C1 segment of cervical spinal cord (tissue), 14 donors: ENCODE measurements at places on chromosomes 5 and 9.

DNA sequence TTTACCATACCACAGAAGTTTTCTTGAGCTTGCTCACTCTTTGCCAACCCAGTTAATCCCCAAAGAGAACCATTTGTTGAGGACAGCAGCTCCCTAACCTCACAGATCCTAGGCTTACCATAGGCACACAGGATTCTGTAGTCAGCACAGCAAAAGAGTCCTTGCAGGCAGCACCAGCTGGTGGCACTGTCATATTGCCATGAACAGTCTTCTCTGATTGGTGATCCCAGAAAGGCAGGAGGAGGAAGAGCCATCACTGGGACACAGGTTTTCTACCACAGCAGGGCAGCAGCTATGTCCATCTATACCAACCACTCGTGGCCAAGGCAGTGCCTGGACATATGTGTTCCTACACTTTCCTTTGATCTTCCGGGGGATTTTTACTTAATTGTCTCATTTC, 297.1 kb upstream of the CD180 start:
- peak; percentile 26 for DNase-seq

GRCh38 chr5:76495870-76496269, 92.8 kb downstream of the IQGAP2 start:
- no peak for DNase-seq

GRCh38 chr9:137784046-137784445, 93.5 kb upstream of the CACNA1B start:
- DNase-seq, result no peak

DNA sequence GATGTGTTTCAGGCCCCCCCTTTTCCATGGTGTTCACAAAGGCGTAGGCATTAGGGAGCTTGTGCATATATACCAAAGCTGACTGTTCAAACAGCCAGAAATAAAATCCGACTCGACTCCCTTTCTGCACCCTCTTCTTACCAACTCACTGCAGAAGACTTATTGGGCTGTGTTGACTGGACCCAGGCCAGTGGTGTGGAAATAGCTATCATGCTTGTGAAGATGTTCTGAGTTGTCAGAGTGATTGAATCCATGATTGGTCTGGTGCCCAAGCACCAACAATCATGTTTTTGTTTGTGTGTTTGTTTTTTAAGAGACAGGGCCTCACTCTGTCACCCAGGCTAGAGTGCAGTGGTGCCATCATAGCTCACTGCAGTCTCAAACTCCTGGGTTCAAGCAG, 21.6 kb downstream of the TJP2 start:
- DNase-seq, result peak; percentile 45

DNA sequence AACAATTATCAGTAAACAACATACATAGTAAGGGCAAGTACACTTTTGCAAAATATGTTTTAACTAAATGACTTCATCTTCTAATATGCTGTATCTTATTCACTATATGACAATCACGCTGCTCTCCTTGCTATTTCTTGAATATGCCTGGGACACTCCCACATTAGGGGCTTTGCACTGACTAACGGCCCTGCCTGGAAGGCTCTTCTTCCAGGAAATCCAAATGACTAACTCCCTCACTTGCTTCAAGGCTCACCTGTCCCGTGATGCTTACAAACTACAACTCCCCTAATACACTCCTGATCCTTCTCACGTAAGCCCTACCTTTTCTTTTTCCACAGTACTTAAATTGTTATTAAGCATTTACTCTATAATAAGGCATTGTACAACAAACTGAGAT, 10.6 kb downstream of the ERP44 start:
- no peak for DNase-seq

DNA sequence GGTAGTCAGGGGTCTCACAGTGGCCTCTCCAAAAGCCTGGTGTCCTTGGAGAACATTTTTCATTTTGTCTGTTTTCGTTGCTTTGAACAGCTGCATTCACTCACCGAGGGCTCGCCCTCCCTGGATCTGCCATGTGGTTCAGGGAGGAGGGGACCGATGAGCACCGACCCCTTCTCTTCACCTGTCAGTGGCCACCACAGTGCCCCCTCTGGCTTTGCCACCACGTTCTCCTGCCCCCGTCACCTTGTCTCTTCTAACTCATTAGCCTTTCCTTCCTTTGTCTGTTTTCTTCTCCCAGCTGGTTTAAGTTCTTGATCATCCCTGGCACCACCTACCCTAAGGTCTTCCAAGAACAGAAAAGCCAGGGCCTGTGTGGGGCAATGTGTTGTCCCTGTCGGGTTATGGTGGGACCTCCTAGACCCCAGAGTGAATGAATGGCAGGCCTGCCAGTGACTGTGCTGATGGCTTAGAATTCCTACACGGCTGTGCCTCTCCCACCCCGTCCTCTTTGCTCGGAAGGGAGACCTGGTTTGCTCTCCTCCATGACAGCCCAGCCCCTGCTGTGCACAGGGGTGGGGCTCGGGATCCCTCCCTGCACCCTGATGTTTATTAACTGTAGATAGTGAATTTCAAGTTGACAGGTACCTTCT, 90.0 kb downstream of the ANKRD33B start:
- no peak for DNase-seq

- DNase-seq, result no peak
Observed at GRCh38 chr5:132905938-132906337, 32.5 kb downstream of the LEAP2 start.

DNA sequence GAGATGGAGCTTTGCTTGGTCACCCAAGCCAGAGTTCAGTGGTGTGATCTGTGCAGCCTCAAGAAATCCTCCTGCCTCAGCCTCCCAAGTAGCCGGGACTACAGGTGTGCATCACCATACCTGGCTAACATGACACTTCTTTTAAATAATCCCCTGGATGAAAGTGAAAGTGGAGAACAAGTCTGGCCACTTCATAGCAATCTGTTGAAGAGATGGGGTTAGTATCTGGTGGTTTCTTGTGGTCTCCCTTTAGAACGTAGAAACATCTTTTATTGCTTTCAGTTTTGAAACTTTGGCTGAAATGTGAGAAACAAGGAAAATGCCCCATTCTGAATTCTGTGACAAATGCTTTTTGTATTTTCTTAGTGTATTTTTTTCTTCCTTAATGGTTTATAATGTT, 452.5 kb upstream of the RIOK2 start:
- DNase-seq, result no peak

DNA sequence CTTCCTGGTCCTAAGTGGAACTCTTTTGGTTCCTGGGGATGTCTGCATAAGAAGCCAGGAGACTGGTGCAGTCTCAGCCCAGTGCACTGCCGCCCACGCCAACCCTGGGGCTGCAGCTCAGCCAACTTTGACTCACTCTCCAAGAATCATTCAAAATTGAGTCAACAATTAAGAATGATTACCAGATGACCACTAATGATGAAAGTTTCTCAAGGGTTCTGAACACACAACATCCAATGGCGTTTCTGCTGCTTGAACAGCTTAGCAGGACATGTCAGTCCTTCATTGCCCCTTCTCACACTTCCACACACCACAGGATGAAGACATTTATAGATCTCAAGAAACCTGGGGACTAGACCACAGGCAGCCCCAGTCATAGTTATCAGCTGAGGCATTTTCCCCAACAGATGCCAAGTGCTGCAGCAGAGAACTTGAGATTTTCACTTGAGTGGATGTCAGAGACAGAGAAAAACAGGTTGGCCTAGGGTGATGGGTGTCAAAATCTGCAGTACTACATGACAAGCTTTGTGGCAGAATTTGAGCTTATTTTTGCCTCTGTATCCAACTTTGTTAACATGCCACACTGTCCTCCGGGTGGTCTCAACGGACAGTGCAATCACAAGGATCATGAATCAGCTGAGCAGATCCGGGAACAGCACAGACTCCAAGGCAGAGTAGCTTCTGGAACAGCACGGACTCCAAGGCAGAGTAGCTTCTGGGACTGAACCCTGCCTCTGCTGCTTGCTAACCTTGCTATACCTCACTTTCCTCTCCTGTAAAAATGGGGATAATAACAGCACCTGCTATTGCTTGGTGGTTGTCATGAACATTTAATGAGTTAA, 356.1 kb downstream of the SPOCK1 start:
- DNase-seq, result peak; percentile 68

- no peak for DNase-seq
Observed at GRCh38 chr5:149561848-149562247, 10.6 kb upstream of the CSNK1A1 start.

- DNase-seq, result no peak
Observed at GRCh38 chr9:100150214-100150613, 51.2 kb downstream of the INVS start.

DNA sequence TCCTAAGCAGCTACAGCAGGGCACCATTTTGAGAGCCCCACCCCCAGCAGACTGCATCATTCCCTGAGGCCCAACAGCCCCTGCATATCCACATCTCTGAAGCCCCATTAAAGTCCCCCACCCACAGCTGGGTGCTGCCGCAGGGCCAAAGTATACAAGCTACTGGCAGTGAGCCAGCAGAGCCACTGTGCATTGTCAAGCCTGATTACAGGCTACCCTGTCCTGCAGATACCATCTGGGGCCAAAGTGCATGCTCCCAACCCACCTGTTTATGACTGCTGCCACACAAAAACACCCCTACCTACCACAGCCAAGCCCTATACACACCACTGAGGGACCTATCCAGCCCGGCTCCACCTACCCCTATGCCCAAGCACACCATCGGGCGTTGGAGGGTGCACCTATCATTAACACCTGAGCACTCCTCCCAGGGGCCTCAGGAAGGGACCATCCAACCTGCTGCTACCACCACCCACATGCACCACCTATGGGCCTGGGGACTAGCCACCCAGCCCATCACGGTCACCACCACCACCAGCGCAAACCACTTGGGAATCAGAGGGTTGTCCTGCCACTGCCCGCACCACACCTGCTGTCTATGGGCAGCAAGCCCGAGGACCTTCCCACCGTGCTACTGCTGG, 105.0 kb downstream of the PLPP1 start:
- DNase-seq, result no peak

GRCh38 chr9:20650313-20650712, 28.0 kb upstream of the MLLT3 start:
- no peak for DNase-seq

DNA sequence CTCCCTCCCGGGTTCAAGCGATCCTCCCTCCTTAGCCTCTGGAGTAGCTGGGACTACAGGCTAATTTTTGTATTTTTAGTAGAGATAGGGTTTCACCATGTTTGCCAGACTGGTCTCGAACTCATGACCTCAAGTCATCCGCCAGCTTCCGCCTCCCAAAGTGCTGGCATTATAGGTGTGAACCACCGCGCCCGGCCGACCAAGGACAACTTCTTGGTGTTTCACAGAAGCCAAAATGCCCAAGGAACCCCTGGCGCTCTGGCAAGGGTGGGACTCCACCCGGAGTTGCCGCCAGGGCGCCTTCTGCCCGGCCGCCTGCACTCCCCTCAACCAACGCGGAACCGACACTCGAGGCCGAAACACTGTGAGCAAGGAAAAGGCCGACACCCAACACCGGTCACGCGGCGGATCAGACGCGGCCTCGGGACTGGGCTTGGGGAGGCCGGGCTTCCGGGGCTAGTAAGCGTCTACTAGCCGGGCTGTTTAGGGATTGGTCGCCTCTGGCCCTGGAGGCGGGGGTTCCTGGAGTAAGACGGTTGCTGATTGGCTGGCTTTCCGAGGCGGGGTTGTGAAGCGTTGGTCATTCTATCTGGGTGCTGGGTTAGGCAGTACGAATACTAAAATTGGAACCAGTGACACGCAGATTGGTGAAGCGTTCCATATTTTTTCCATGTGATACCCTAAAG, 7.7 kb upstream of the CFAP157 start:
- DNase-seq, result peak; percentile 96

GRCh38 chr9:112037281-112038016, 137.6 kb downstream of the SUSD1 start:
- DNase-seq, result no peak

GRCh38 chr5:157703736-157704135, 27.5 kb upstream of the THG1L start:
- no peak for DNase-seq

DNA sequence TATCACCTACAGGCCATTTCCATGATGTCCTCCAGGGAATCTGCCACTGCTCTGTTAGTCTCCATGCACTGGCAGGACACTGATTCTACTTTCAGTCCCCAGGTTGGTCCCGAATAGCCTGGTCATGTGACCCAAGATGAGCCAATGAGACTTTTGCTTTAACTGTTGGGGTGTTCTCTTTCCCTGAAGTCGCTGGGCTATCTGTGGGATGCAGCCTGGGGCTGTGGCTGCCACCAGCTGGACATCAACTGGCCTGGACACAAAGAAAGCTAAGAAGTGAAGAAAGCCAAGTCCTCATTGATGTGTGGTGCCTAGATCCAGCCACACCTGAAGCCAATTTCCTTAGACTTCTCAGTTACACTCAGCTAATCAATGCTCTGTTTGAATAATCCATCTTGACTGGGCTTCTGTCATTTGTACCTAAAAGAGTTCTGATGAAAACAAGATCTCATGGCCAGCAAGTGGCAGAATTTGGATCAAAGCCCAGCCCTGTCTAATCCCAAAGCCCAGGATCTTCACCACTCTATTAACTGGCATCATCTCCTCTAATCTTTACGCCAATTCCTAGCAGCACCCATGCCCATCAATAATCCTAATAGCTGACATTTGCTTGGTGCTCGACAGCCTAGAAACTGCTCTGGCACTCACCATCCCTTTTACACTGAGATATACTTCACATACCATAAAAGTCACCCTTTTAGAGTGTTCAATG, 37.0 kb downstream of the SH3PXD2B start:
- no peak for DNase-seq

GRCh38 chr5:147763791-147764525, 18.6 kb downstream of the JAKMIP2 start:
- DNase-seq, result no peak

GRCh38 chr9:120214332-120214731, 365.6 kb downstream of the CDK5RAP2 start:
- no peak for DNase-seq

- no peak for DNase-seq
Observed at GRCh38 chr9:88403340-88403739, 15.1 kb downstream of the SPIN1 start.

DNA sequence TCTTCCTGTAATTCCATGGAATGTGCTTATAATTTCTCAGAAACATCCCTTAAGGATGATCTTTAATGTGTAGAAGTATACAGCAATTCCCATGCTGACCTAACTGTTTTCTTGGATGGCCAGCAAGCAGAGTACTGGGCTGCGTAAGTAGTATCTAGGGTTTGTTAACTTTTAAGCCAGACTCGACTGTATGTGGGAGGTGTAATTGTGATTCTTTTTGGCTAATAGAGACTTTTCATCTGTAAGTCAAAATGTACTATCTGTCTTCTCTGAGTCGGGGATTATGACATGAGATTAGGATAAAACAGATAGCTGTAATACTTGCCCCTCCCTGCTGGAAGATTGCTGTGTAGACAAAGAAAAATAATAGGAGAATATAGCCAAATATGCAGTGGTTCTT, 169.3 kb downstream of the SGCD start:
- no peak for DNase-seq

DNA sequence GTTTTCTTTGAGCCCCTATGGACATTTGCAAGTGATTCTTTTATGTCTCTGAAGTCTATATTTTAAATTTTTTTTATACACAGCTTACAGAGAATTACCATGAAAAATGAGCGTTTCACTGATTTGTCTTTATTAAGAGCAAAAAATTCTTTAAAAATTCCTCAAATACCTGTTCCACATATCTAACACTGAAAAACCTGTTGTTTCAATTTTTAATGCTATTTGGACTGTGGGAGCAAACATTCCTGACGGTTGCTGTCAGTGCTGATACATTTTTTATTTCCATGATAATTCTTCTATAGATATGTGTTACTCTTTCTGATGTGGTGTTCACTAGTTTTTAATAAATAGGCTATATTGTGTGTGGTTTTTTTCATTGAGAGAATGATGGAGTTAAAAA, 199.8 kb downstream of the GDNF start:
- no peak for DNase-seq
